ENCODE measurements at places on chromosomes 2 and 18. TPM values are rescaled to one million over a fixed set of nuclear protein-coding genes. Genes with fewer than 3 reads are reported as not detected.

DNA sequence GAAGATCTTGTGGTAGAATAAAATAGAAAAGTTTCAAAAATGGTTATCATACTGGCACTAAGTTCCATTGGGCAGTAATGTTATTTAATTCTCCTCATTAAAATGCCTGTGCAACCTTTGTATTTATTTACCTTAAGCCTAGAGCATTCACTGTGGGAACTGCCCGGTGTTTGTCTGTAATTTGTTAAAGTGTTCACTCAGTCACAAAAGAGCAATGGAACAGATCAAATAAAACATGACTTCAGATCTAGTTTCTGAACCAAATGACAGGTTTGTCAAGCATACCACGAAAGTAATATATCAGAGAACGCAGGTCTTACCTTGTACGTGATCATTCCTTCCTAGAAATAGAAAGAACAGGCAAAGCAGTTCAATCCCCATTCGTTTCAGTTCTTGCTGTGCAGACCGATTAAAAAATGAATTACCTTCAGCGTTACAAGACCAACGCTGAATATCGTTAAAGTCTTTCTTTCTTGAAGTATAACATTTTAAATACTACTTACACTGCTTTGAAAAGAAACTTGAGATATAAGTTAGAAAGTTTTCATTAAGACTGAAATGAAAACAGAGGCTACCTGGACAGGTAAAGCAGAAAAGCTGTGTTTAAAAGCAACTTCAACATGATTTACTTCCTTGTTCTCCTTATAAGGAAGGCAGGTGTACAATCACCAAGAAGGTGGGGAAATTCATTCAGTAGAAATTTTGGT is at the start of gene ITGB6:
Gene ITGB6 (minus strand): TSS at position 590 of the 707 bp plus-strand sequence. CDS start 209 bp downstream, at position 381.
- DNase-seq: no peak

DNA sequence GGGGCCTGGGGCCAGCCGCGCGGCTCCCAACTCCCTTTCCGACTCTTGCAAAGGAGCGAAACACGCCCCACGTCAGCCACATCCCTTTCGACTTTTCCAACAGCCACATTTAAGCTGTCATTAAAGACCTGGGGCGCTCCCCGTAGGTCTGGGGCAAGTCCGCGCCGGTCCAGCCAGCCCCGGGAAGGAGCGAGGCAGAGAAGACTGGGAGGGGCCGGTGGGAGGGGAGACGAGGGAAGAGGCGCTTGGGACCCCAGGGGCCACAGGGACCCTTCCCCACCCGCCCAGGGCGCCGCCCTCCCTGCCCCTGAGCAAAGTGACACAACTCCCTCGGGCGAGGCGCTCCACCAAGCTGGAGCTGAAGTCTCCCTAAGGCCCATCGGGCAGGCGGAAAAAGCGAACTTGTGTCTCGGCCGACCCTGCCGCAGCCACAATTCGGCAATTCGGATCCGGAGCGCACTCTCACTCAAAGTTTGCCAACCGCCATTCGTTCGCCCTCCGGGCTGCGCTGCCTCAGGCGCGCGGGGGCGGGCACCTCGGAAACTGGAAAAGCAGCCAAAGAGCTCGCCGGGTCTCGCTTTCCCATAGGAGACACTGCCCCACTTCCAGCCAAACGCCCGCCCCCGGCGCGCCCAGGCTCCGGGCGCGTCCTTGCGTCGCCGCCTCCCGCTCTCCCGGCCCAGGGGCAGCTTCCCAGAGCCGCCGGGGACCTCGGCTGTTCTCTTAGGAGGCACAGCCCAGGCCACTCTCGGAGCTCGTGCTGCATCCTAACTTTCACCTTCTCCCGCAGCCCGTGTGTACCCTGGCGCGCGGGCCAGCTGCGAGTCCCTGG is 1.1 kb upstream of the KCTD1 start:
- DNase-seq: peak; percentile 71

DNA sequence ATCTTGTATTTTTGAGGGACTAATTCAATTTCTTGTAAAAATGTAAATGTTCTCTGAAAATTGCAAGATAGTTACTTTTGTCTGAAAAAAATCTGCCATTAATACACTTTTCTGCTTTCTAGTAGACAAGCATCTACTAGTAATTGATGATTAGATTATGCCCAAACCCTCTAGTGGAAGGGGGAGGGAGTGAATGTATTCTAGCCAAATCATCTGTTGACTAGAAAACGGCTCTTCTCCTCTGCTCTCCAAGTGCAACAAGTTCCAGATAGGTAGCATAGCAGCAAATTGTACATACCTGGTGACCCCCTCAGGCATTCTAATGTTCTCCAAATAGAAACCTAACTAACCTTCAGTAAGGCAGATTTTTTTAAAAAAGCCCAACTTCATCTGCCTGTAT is 58.6 kb downstream of the RELCH start:
- DNase-seq: no peak

- DNase-seq: no peak
These were observed 229.9 kb downstream of the AGPS start for GRCh38 chr2:177622521-177622920.

Gene SPTBN1
- 181 TPM for total RNA-seq
